Fibroblast of skin of scalp (primary cell): ENCODE measurements at places on chromosomes 16 and 17.

GRCh38 chr17:57034807-57035754 is 50.0 kb upstream of the AKAP1 start:
- no peak for DNase-seq

GRCh38 chr17:39002991-39003715 is 36.0 kb upstream of the FBXO47 start:
- peak; percentile 47 for DNase-seq

- no peak for DNase-seq
These were observed 61.1 kb downstream of the ADAMTS18 start for GRCh38 chr16:77373726-77374125.

DNA sequence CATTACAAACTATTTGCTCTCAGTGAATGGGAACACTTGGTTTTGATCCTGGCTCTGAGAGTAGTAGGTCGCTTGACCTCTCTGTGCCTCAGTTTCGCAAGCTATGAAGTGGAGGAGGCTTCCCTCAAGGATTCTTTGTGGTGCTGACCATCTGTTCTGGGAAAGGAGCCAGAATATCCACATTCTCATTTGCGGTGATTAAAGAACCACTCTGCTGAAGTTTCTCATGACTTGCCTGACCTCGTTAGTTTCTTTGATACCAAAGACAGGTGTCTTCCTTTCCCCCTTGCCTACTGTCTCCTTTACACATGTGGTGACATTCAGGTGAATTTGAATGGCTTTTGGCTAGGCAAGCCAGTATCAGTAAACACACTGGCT is 116.0 kb downstream of the SNX29 start:
- DNase-seq: peak; percentile 65

DNA sequence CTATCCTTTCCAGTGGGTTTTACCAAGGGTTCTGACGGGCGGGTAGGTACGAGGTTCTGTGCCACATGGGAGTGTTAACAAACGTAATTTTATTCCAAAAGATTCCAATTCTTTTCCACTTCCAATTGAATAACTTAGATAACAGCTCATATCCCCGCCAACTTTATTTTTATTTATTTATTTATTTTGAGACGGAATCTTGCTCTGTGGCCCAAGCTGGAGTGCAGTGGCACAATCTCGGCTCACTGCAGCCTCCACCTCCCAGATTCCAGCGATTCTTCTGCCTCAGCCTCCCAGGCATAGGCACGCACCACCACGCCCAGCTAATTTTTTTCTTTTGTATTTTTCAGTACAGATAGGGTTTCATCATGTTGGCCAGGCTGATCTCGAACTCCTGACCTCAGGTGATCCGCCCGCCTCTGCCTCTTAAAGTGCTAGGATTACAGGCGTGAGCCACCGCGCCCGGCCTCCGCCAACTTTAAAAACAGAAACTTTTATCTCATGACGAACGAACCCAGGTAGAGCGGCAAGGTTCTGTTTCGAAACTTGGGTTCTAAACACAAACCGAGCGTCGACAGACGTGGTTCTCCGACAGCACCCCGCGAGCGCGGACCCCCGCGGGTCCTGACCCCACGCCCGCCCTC is 613 bp downstream of the ECI1 start:
- peak; percentile 22 for DNase-seq

- no peak for DNase-seq
These were observed 2.1 kb downstream of the CLTC start for GRCh38 chr17:59621771-59622170.
